Activated CD8-positive, alpha-beta memory T cell treated with anti-CD3 and anti-CD28 coated beads, Interleukin-2, amount 50 U/mL, for 4 hours (primary cell): ENCODE measurements at places on chromosomes 3 and 15.

- DNase-seq, result no peak
Measured at GRCh38 chr15:90151989-90152645, 49.0 kb upstream of the SEMA4B start.

DNA sequence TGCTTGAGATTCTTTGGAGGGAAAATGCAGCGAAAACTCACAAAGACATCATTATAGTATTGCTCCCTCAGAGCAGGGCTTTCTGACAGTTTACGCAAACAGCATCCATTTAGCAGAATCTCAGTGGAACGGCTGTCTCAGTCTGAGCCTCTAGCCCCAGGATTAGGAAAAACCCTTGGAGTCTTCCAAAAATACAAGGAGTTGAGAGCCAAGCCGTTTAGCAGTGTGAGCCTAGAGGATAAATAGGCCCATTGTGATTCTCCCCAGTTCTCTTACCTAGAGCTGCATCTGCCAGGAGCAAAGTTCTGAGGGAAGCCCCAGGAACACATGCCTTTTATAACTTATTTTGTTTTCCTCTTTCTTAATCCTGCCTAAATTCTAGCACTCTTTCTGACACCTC, 359.6 kb downstream of the NTRK3 start:
- no peak for DNase-seq

DNA sequence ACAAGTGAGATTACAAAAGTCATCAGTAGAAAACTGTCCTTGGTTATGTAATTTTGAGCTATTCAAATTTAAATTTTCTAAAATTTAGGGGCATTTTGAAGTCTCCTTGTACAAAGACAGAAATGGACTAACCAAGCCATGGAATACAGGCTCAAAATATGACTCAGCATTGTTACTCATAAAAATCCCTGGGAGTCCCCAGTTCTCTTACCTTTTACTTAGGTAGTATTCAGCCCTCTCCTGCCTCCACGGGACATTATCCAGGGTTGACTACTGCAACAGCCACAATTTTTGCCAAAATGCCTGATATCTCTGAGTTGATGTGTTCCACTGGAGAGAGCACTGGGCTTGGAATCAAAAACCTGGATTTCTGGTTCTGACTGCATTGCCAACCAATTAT, 25.0 kb downstream of the CLDN18 start:
- no peak for DNase-seq

DNA sequence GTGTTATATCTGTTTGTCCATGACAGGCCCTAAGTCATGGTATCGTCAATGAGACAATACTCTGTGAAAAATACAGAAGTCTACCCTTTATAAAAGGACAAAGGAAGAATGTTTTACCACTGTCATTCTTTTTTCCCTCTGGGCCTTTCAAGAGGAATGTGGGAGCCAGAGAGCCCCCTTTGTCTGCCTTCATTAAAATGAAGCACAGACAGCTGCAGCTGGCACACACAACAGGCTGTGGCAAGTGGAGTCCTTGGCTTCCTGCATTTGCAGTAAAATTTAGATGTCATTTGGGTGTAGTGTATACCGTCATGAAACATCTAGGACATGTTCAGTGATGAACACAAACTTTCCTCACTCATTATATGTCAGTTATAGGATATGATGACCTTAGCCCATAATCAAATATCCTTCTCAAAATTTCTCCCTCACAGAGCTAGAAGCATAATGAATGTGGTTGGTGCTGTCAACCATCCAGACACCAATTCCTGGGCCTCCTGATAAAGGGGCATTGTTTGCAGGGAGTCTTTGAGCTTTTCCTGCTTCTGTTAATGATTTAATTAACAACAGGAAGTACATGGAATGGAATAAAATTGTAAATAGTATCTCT, 76.4 kb downstream of the DHX36 start:
- no peak for DNase-seq

- no peak for DNase-seq
Measured at GRCh38 chr15:22799902-22800301, 13.5 kb downstream of the NIPA1 start.

DNA sequence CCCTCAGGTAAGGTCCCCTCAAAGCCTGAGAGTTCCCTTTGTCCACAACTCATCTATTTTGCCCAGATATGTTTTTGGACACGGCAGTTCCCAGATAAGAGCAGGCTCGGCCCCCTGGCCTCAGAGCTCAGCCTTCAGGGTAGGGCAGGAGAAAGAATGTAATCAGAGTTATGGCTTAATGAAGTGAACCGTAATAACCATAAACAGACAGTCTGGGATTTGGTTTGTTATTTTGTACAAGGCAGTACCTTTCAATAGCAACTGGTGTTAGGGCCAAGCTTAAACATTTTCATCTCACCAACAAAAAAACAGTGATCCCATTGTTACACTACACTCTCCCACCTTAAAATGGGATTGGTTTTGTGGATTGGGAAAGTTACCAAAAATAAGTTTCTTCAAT, 12.2 kb upstream of the ALDH1A3 start:
- DNase-seq, result no peak

DNA sequence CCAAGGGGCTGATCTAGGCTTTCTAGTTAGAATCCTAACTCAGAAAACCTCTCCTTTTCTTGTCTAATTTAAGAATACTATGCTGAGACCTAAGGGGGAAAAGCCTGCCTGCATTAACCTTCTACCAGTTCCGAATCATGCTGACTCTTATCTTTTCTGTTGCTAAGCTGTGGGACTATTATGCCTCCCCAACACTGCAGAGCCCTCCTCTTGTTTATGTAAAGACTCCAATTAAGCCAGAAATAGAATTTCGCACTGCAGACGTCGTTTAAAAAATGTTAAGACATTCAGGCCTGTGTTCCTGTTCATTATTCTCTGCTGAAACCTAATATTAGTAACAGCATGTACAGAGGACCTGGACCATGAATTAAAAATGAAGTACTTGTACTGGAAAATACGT, 310.6 kb upstream of the ATP11B start:
- no peak for DNase-seq

DNA sequence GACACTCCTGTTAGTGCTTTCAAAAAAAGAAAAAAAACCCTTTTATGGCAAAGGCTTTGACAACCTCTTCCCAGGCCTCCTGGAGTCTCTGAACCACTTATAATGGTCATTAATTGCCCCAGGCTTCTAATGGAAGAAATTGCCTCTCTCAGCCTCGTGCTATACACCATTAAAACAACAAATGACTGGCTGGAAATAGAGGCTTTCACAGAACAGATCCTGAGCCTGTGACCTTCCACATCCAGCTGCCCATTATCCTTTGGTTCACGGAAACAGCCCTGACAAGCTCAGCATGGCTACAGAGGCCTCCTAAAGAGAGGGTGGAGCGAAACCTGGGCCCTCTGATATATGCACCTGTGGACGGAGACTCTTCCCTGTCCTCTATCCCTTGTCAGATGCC, 26.8 kb upstream of the MKRN3 start:
- DNase-seq, result no peak

GRCh38 chr3:124582196-124582595, 148.1 kb upstream of the UMPS start:
- DNase-seq, result no peak

- no peak for DNase-seq
Measured at GRCh38 chr3:87145553-87145952, 81.6 kb upstream of the CHMP2B start.

DNA sequence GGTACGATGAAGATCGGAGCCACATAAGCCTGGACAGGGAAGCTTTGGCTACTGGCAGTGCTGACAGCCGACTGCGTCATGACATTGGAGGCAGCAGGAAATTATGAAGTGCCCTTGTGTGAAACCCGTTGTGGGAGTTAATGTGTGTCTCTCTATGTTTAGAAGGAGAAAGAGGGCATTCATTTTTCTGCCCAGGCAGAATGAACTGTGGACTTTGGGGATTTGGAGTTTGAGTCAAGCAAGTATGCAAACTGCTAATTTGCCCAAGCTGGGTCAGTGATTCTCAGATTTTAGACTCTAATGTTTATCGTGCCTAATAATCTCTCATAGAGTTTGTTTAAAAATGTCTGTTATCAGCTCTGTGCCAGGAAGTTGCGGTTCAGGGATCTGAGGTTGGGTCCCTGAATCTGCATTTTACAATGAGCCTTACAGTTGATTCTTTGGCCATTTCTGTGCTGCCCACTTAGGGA, 5.6 kb downstream of the CTXND1 start:
- DNase-seq, result no peak

DNA sequence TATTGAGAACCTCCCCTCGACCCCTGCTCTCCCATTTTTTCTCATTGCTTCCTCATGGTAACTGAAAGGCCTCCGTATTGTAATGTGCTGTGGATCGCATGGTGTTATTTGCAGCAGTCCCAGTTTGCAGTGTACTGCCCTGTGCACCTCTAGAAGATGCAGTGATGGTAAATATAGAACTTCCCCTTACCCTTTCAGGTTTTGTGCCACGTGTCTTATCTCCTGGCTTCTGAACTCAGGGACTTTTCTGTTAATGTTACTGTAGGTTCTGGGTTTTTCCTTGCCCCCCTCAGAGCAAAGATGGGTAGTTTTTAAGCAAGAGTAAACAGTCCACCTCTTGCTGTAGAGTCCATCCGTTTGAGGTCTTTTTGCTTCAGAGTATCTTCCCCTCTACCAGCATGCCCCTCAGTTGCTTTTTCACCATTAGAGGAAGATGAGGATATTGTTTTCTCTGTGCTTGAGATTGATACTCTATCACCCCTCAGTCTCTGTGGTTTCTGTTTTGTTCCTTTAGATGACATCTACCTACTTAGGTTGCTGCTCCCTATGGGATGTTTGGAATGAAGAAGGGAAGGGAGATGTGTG, 22.4 kb downstream of the CHD2 start:
- no peak for DNase-seq

- no peak for DNase-seq
Measured at GRCh38 chr3:107765524-107765923, 242.8 kb downstream of the BBX start.

DNA sequence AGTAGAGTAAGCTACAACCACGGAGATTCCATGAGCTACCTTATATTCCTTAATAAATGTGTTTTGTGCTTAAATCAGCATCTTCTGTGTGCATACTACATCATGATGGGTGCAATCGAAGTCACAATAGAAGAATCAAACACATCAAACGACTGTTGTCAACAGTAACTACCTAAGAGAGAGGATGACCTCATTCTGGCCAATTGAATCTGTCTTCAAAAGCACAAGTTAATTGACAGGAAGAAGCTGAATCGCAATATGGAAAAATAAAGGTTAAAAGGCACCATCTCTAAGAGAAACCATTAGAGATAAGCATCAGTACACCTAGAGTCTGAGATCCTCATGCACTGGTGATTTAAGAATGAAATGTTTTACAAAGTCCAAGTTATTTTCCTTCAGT, 39.0 kb downstream of the CD200R1L start:
- DNase-seq, result no peak

DNA sequence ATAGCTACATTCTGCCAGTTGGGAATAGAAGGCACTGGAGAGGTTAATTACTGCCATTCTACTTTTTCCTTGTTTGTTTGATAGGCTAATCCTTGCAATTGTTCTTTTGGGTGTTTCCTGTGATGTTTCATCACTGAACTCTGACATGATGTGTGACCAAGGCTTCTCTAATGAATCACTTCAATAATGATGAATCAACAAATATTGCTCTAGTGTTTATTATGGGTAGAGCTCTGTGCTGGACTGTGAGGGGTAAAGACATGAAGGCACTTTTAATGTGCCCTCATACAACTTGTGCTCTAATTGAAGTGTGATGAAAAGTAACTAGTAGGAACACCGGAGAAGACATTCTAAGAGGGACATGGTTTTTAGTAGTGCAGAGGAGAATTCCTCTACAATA, 233.6 kb downstream of the WDR72 start:
- DNase-seq, result no peak

- DNase-seq, result no peak
Measured at GRCh38 chr3:98991393-98991792, 89.9 kb upstream of the DCBLD2 start.

DNA sequence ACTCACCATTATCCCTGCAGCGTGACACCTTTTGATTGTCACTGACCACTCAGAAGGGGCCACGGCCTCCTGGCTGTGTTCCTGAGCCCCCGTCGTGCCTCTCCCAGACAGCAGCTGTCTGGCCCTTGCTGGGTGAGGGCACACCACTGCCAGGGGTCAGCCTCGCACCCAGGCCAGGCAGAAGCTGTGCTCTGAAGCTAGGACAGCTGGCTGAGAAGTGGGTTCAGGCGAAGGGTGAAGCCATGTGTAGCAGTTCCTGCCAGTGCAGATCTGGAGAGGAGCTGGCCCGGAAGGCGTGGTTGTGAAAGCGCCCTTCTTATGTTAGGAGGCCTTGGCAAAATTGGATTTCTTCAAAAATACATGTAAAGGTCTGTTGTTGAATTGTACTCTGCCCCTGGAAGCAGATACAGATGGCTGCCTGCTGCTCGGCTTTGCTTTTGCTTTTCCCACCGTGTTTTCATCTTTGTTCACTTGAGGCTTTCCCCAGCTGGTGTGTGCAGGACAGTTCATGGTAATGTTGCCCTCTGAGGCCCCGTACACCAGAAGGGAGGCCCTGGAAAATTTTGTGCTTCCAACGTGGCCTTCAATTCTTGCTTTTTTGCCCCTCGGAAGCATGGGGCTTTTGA, 49.1 kb downstream of the KLHL25 start:
- no peak for DNase-seq

- DNase-seq, result no peak
Measured at GRCh38 chr15:34304613-34305012, 33.0 kb downstream of the SLC12A6 start.

GRCh38 chr3:149511040-149511626, 36.6 kb downstream of the TM4SF4 start:
- no peak for DNase-seq

- no peak for DNase-seq
Measured at GRCh38 chr3:13541691-13542090, 7.2 kb upstream of the FBLN2 start.

GRCh38 chr3:4583416-4583815, 90.3 kb downstream of the ITPR1 start:
- no peak for DNase-seq

DNA sequence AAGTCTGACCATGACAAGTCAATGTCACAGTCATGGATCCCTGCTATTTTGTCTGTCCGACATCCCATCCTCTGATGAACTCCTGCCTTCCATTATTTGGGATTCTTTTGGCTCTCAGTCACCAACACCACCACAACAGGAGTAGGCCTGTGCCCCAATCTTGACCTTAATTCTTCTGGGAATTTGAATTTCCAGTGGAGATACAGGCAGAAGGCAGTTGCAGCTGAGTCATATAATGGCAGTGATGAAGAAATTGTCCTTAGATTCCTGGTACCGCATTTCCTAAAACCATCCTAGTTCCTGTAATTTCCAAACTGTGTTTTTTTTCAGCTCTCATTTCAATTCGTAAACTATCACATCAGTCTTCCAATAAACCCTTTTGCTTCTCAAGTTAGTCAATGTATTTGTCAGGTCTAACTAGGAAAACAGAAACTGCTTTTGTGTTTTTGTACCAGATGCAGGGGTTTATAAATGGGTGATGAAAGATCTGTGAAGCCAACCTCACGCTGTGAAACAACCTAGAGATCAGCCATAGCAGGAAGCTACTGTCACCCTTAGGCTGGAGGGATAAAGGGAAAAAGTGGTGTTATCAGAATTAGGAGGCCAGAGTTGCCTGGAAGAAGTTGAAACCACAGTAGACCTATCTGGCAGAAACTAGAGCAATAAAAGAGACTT, 126.3 kb upstream of the TMEM108 start:
- DNase-seq, result no peak
